ENCODE measurements at places on chromosomes 6 and 20.
A peak's percentile ranks its signal among the peaks of the same experiment; 100 is the strongest.

GRCh38 chr20:64177787-64178186 is 13.5 kb downstream of the MYT1 start:
- DNase-seq: no peak

GRCh38 chr6:37491830-37492208 is 7.9 kb downstream of the CCDC167 start:
- no peak for DNase-seq

- no peak for DNase-seq
These were observed 106.1 kb downstream of the TNFAIP3 start for GRCh38 chr6:137973201-137973600.

DNA sequence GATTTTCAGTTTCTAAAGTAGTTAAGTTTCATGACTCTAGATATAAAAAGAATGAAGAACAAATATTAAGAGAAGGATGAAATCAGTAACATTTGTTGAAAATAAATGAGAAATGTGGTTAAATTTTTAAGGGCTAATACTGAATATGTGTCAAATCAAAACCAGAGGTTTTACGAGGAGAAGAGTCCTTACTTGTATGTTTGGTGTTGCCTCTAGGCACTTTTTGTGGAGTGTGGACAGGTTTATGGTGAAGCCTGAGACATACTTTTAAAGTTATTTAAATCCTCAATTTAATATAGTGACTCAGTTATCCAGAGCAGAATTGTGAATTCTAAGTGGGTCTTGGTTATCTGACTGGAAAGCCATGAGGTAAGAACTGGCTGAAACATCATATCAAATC is 68.7 kb downstream of the COL19A1 start:
- no peak for DNase-seq

DNA sequence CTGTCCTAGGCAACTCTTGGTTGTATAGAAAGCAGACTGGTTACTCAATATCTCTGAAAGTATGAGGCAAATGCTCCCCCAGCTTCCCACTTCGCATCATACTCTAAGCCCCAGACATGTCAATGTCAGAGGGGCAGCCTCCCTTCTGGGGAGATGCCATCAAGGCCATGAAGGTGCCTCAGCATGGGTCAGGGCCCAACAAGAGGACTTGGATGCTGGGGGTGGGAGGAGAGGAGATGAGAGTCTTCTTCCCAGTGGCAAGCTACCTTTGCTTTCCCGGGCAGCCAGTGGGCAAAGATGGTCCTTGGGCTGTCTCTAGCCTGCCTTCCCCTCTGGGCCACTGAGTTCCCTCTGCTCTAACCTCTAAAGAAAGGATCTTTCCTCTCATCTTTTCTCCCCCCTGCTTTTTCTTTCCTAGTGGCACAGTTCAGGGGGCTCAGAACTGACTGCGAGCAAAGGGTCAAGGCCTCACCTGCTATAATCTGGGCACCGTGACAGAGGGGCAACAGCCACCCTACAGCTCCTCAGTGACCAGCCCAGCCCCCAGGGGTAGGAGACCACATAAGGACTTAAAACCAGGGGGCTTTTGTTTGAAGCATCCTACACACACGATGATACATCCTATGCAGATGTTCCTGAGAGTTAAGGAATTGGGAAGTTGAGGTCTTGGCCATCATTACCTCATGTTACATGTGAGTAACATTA is 26.2 kb downstream of the MOCS1 start:
- DNase-seq: no peak

- peak; percentile 96 for DNase-seq
These were observed 83.0 kb upstream of the GATA5 start for GRCh38 chr20:62558779-62559178.

GRCh38 chr6:105507811-105508210 is 104.9 kb upstream of the PREP start:
- no peak for DNase-seq

GRCh38 chr20:19552221-19553180 is 205.6 kb upstream of the RIN2 start:
- DNase-seq: peak; percentile 82

DNA sequence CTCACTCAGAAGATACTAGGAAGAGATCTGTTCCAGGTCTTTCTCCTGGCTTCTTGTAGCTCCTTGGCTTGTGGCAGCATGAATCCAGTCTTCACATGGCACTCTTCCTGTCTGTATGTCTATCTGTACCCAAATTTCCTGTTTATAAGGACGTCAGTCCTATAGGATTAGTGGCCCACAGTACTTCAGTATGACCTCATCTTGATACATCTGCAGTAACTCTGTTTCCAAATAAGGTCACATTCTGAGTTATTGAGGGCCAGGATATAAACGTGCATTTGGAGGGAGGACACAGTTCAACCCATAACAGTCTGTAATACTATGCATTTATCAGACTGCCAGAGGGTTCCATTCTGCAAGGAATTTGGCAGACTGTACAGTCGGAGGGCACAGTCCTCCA is 57.6 kb upstream of the DYNLRB1 start:
- no peak for DNase-seq

DNA sequence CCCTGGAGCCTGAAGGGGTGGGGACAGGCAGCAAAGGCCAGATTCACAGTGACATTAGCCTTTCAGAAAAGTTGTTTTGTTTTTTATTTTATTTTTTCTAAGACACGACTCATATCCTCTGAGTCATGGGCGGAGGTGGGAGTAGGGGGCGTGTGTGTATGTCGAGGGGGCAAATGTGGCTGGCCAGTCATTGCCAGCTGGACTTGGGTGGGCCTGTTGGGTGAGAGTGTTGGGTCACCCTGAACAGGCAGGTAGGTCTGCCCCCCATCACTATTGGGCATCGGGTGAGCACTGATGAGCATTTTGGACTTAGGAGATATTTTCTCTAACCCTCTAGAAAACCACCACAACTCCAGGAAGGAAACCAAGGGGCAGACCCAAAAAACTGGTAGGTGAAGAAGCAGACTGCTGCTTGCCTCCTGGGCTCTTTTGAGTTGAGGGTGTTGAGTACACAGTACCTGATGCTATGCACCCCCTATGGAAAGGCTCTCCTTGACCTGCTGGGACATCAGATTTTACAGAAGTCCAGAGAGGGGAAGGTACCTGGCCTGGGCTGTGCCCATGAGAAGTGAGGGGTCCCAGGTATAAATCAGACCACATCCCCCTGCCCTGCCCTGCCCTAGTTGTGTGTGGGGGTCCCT is 5.6 kb downstream of the SMIM29 start:
- DNase-seq: no peak

DNA sequence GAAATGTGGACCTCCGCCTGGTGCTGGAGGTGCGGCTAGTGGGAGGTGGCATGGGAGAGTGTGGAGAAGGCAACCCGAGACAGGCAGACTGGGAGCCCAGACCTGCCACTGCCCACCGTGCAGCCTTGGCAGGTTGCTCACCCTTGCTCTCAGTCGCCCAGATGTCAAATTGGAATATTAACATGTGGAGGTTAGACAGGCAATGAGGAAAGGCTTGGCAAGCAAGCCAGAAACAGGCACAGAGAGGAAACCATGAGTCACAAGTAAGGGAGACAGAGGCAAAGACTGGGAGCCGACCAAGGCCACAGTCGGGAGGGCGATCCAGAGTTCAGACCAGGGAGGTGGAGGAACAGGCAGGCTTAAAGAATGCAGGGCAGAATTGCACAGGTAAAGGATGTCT is 178.2 kb downstream of the FOXC1 start:
- DNase-seq: no peak

Measured in tongue (tissue), 3 donors.